Sigmoid colon (tissue), 7 donors: ENCODE measurements at places on chromosomes 1 and 21. TPM values are rescaled to one million over a fixed set of nuclear protein-coding genes. Genes with fewer than 3 reads are reported as not detected.

The TMEM69 gene
- total RNA-seq, result 31.0 TPM

The SRSF11 gene
- 170 TPM for total RNA-seq

The OLFML2B gene
- total RNA-seq, result 14.3 TPM

The CD1D gene
- 2.3 TPM for total RNA-seq

The VSIG8 gene
- total RNA-seq, result not detected

The TTLL10 gene
- not detected for total RNA-seq

The ADAMTS5 gene
- total RNA-seq, result 16.8 TPM

The HSD3B1 gene
- not detected for total RNA-seq

The KCNJ10 gene
- total RNA-seq, result not detected

The UBASH3A gene
- not detected for total RNA-seq

The TDRKH gene
- total RNA-seq, result 3.7 TPM

The FCER1G gene
- total RNA-seq, result 61.4 TPM

The PRAMEF18 gene
- not detected for total RNA-seq

The CRB1 gene
- total RNA-seq, result not detected

The IGSF21 gene
- 1.1 TPM for total RNA-seq

The REN gene
- not detected for total RNA-seq

The CD1B gene
- total RNA-seq, result not detected

The LPGAT1 gene
- total RNA-seq, result 46.7 TPM

The HFM1 gene
- total RNA-seq, result 1.6 TPM
